ENCODE measurements at places on chromosomes 12 and 14.

DNA sequence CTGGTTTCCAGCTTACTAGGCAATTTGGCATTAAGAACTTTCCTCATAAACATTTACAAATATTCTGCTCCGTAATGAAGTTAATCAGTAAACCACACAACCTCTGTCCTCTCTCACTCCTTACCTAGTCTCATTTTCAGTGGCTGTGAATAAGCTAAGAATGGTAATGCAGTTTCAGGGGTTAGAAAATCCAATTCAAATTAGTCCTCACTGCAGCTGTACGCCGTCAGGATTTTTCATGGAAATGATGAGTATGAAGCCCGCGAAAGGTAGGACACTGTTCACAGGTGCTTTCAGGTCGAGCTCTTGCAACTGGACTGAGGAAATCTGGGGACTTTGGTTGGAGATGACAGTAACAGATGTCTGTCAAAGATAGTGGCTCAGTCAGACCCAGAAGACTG, 29.6 kb downstream of the NR1H4 start:
- DNase-seq: no peak

DNA sequence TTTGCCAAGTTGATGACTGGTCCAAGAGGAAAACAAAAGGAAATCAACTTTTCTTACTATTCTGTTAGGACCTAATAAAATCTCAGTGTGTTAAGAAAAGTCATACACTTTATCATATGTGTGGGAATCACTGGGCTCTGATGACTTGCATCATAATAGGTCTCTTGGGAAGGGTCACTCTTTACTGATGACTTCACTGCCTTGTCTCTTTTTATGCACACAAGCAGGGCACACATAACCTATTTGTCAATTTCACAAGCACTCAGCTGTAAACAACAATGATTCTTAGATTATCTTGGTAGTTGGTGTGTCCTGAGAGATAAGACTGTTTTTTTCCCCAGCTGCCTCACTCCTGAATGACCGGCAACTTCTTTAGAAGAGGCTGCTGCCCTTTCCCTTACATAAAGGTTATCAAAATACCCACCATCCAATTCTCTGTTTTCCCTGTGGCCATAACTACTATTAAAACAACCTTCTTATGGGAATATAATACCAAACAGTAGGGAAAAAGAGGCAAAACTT, 50.9 kb upstream of the INSM2 start:
- no peak for DNase-seq

- DNase-seq: no peak
Measured at GRCh38 chr14:89425931-89426330, 8.9 kb upstream of the FOXN3 start.

DNA sequence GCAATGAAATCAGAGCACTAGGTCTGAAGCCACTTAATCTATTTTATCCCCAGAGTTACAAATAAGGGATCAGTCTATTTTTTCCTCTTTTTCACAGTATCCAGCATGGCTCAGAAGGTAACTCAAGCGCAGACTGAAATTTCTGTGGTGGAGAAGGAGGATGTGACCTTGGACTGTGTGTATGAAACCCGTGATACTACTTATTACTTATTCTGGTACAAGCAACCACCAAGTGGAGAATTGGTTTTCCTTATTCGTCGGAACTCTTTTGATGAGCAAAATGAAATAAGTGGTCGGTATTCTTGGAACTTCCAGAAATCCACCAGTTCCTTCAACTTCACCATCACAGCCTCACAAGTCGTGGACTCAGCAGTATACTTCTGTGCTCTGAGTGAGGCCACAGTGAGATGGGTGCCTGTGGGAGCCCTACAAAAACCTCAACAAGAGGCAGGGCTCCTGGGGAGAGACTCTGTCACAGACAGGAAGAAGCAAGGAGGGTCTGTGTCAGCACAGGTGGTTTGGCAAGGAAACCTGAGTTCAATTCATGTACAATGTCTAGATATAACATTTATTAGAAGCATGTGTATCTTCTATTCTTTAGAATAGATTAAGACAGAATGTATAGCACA, 334.3 kb upstream of the OR4E1 start:
- no peak for DNase-seq

DNA sequence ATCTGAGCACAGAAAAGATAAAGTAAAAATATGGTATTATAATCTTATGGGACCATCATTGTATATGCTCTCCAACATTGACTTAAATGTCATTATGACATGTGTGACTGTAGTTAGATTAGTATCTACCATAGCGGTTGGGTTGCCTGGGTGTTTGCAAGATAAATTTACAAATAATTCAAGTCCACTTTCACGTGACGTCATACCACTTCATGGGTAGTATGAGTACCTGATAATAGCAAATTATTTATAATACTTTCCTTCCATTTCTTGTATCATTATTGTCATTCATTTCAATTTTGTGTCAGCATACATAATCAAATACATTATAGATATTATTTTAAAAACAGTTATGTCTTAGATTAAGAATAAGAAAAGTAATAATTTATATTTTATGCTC, 20.2 kb downstream of the SLCO1B1 start:
- DNase-seq: no peak

DNA sequence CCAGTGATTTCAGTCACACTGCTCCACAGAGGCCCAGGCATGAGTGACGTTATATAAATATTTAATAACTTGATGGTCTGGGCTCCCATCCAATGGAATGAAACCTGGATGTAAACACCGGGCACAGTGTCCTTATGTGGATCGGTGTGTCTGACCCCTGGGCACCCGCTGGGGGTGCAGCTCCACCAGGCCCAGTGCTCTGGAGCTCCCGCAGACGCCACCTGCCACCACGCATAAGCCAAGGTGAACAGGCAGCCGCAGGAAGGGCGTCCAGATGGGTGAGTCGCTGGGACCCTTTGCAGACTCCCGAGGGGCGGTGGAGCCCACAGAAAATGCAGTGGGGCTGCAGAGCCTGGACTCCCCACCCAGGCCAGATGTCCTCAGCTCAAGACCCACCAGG, 121.6 kb downstream of the SCARB1 start:
- no peak for DNase-seq

GRCh38 chr12:25424211-25424731, 128.8 kb downstream of the LMNTD1 start:
- no peak for DNase-seq

GRCh38 chr12:128976120-128976738, 123.0 kb downstream of the GLT1D1 start:
- no peak for DNase-seq

- no peak for DNase-seq
Measured at GRCh38 chr12:124046456-124046740, 73.4 kb downstream of the ZNF664 start.

DNA sequence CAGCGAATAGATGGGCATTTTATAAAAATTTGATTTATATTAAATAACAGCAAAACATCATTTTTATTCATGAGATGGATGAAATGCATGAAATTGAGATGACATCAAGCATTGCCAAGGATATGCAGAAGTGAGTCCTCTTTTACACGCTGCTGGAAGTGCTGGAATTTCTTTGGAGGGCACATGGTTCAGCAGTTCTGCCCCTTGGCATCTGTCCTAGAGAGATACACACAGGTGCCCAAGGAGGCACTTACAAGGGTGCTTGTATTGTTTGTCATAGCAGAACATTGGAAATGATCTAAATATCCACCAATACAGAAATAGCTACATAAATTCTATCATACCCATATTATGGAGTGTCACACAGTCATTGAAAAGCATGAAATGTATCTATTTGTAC, 441.1 kb upstream of the TMPO start:
- no peak for DNase-seq

- no peak for DNase-seq
Measured at GRCh38 chr14:53356361-53357150, 203.4 kb upstream of the DDHD1 start.

- DNase-seq: no peak
Measured at GRCh38 chr12:110565894-110566871, 16.9 kb downstream of the PPTC7 start.
